ENCODE measurements at places on chromosomes 12 and 14.

GRCh38 chr12:66497008-66497897 lies 181.6 kb downstream of the GRIP1 start:
- no peak for DNase-seq

- no peak for DNase-seq
Measured at GRCh38 chr14:58865514-58866281, 227.9 kb downstream of the DACT1 start.

GRCh38 chr14:92631098-92631497 lies 117.3 kb downstream of the LGMN start:
- DNase-seq: no peak

DNA sequence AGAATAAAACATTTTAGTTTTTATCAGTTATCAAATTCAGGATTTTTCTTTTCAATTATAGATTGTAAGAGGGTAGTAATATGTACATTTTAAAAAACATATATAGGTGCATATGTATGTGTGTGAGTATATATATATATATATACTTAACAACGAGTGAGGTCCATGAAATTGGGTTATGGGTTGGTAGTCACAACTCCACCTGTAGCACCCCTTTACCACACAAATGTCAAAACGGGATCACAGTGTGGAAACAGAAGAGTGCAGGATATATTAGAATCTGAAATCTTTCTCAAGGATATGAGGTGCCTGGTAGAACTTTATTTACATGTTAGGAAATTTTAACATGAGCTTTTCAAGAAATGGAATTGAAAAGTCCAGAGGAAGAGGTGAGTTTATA lies 31.3 kb downstream of the MIA2 start:
- DNase-seq: no peak

- DNase-seq: no peak
Measured at GRCh38 chr12:21471294-21471693, 30.1 kb downstream of the RECQL start.

- DNase-seq: no peak
Measured at GRCh38 chr14:76169776-76170175, 18.1 kb downstream of the GPATCH2L start.

- no peak for DNase-seq
Measured at GRCh38 chr12:129949651-129950050, 45.8 kb upstream of the TMEM132D start.

DNA sequence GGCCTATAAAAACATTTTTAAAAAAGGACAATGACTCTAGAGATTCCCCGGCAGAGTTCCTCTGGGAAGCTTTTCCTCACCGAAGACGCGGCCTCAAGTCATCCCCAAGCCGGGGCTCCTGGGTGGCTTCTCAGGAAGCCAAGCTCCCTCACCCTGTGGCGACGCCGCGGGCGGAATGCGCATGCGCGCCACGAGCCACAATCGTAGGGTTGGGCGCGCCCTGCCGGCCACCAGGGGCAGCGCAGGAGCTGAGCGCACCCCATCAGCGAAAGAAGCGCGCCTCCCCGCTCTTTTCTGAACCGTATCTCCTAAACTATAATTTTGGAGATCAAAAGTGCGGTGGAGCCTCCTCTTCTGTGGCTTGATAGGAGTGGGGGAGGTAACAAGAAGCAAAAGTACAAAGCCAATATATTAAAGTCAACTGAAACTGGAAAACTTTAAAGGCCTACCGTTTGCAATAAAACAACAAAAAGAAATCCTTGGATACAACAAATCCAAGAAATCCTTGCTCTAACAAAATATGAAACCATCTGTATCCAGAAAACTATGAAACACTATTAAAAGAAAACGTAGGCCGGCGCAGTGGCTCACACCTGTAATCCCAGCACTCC lies 17.4 kb upstream of the CHFR start:
- no peak for DNase-seq

DNA sequence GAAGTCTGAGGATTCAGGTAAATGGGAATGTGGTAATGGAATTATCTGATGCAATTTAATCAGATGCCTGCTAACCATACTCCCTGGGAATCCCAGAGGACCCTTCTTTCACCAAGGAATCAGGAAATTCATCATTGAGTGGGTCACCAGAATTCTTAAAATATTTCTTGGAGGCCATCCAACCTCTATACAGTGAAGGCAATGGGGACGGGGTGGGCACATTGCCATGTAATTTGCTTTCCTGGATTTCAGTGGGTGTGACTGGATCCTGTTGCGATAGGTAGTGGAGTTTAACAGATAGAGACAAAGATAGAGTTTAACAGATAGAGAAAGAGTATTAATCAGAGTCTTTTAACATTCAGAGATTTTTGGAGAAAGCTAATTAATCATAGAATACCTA lies 394.4 kb downstream of the DAD1 start:
- DNase-seq: no peak

Data from smooth muscle cell of the brain vasculature (primary cell).